ENCODE measurements at places on chromosomes 16 and 17. TPM values are rescaled to one million over a fixed set of nuclear protein-coding genes. Genes with fewer than 3 reads are reported as not detected.

The CHRNE gene
- total RNA-seq = 0.32 TPM

The COX10 gene
- 19.0 TPM for total RNA-seq

The AOC3 gene
- total RNA-seq = 5.7 TPM

The SOX15 gene
- total RNA-seq = 74.0 TPM

The MYH1 gene
- not detected for total RNA-seq

The CES3 gene
- total RNA-seq = 1.1 TPM

The GCGR gene
- 0.08 TPM for total RNA-seq

All from esophagus mucosa (tissue), 1 donor.